ENCODE measurements at places on chromosomes 7 and 10.
A peak's percentile ranks its signal among the peaks of the same experiment; 100 is the strongest.

DNA sequence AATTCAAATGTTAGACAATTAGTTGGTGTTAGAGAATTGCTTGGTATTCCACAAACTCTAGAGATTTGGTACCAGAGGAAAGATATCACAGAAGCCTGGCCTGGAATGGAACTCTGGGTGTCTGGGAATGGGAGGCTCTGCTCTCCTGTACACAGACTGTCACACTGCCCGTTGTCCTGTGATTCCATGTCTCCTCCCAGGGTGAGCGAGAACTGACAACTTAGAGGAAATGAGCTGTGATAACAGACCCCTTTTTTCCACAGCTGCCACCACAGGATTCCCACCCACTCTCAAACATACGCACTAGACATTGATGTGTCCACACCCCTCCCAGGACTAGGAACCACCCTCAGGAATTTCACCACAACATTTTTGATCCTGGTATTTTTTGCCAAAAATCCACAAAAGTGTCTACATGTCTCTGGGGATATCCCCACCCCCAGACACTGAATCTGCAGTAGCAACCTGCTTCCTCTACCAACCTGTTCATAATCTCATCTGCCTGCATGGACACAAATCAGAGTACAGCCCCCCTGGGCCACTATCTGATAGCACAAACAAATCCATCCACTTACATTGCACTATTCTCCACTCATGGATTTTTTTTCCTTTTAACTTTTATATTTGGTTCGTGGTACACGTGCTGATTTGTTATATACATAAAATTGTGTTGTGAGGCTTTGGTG lies 4.7 kb downstream of the ZNF273 start:
- peak; percentile 52 for DNase-seq

DNA sequence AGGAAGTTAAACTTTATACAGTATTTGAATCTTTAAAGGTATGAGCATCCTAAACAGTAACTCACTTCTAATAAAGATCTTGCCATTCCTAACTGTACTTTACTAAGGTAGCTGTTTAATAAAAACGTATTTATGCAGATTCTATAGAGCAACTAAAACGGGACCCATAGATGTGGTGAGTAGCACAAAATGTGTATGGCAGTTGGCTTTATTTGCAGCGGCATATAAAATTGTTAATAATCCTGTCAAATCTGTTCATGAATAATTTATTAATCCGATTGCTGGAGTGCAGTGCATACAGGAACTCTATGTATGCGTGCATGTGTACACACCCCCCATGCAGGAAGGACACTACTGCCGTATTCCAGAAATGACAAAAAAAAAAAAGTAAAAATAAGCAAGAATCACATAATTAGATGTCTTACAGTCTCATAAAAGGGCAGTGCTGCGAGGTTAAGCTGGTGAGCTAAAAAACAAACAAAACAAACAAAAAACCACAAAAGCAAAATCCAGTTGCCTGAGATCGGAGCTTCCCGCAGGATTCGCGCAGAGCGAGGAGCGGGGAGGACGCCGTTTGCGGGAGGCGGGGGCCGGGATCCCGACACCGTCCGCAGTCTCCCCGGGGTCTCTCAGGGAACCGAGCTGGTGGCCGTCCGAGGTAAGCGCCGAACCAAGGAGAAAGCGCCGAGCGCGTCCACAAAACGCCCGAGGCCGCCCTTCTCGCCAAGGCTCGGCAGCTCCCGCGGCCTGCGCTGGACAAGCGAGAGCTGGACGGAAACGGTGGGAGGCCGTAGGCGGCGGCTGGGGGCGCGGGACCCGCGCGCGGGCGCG lies 518 bp upstream of the COMMD3 start:
- no peak for DNase-seq

GRCh38 chr7:518630-519483 lies 789 bp downstream of the PDGFA start:
- peak; percentile 48 for DNase-seq

GRCh38 chr10:49387071-49387470 lies 8.8 kb downstream of the DRGX start:
- DNase-seq: no peak

DNA sequence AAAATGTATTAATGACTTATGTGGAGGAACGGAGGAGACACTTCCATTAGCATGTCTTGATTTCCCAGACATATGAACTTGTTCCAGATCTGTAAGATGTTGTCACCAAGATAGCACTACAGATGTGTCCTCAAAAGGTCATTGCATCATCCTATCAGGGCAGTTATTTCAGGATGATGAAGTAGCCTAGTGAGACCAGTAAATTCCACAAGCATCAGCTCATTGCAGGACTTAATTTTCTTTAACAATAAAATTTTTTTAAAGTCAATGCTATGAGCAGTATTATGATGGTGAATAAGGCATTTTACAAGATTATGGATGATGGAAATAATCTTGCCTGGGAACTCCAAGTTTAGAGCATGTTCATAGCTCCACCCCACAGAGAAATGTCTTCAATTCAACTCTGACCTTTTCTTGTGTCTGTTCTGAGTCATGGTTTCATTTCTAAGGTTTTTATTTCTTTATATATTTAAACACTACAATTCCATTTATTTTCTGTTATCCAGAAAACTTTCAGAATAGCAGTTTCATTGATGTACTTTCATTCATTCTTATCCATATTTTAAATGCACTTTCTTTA lies 1203.3 kb upstream of the CELF2 start:
- DNase-seq: no peak

- peak; percentile 22 for DNase-seq
These were observed 72.7 kb upstream of the PRKG1 start for GRCh38 chr10:51001587-51001986.

DNA sequence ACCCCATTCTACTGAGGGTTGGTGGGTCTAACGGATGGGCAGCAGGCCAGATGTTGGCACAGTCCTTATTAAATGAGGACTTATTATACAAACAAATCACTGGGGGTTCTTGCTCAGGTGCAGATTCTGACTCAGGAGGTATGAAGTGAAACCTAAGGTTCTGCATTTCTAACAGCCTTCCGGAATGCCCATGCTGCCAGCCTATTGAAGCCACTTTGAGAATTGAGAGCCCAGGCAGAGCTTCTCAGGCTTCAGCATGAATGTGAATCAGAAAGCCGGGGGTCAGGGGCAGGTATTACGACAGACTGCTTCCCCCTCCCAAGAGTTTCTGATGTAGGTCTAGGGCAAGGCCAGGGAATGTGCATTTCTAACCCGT lies 34.1 kb upstream of the NPFFR1 start:
- no peak for DNase-seq

- DNase-seq: no peak
These were observed 45.0 kb upstream of the LRRTM3 start for GRCh38 chr10:66880826-66881225.

DNA sequence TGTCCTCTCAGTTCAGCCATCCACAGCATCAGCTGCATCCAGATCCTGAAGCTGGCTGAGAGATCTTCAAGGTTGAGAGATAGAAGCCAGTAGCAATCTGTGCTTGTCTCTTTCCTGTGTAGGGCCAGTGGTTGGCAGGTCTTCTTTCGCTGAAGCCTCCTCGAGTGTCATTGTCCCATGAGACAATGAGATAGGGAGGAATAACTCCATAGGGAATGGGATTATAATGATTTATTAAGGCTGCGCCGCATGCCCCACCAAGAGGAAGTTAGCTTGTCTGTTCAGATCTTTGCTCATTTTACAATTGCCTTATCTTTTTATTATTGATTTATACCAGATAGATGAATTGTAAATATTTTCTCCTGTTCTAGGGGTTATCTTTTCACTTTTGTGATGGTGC lies 61.5 kb downstream of the MCMBP start:
- DNase-seq: no peak

DNA sequence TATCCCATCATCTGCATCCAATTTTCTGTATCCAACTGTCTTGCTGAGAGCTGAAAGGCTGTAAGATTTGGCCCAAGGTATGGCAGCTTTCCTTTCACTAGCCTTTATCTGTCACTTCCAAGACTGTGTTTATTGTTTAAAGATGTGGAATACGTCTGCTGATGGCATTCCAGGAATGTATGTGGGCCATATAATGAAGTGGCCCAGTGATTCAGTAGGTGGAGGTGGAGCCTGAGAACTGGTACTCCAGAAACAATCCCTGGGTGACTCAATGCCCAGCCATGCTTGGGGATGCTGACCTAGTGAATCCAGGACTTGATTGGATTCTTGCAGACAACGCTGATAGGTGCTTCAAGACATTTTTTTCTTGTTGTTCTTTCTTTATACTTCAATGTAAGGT lies 13.5 kb downstream of the NEUROD6 start:
- no peak for DNase-seq

GRCh38 chr10:31133251-31133791 lies 101.7 kb upstream of the ZNF438 start:
- DNase-seq: no peak

DNA sequence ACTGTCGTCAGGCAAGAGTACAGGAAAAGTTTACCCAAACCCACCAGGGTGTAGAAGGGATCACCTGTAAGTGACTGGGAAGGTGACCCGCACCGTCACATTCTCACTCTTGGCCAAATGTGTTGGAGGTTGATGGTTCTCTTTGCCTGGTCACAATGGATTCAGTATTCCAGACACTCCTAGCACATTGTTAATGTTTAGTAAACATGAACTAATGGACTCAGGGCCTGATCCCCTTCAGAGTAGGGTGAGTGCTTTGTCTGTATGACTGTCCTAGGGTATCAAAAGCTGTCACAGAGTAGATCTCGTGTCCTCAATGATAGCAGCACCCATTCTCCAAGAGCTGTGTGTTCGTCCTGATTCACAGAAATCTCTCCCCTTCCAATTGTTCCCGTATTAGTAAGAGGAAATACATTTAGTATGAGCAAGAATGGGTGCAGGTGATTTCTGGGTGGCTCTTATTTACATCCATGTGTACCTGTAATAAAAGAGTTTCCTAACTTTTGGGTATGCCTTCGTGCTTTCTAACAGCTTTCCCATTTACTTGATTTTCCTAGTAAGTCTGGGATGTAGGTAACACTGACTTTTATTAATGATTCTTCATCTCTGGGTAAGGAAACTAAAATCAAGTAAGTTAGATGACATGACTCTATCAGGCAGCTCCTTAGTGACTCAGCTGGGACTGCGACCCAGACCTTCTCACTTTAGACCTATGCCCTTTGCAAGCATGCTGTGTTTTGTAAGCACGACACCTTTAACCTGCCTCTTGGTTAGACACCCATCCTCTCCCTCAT lies 4.7 kb downstream of the EEPD1 start:
- no peak for DNase-seq

GRCh38 chr10:125567529-125567928 lies 115.4 kb downstream of the TEX36 start:
- no peak for DNase-seq

- DNase-seq: peak; percentile 50
These were observed 2.1 kb downstream of the GLCCI1 start for GRCh38 chr7:7970531-7971307.

GRCh38 chr10:128812000-128812399 lies 655.0 kb upstream of the MGMT start:
- no peak for DNase-seq

DNA sequence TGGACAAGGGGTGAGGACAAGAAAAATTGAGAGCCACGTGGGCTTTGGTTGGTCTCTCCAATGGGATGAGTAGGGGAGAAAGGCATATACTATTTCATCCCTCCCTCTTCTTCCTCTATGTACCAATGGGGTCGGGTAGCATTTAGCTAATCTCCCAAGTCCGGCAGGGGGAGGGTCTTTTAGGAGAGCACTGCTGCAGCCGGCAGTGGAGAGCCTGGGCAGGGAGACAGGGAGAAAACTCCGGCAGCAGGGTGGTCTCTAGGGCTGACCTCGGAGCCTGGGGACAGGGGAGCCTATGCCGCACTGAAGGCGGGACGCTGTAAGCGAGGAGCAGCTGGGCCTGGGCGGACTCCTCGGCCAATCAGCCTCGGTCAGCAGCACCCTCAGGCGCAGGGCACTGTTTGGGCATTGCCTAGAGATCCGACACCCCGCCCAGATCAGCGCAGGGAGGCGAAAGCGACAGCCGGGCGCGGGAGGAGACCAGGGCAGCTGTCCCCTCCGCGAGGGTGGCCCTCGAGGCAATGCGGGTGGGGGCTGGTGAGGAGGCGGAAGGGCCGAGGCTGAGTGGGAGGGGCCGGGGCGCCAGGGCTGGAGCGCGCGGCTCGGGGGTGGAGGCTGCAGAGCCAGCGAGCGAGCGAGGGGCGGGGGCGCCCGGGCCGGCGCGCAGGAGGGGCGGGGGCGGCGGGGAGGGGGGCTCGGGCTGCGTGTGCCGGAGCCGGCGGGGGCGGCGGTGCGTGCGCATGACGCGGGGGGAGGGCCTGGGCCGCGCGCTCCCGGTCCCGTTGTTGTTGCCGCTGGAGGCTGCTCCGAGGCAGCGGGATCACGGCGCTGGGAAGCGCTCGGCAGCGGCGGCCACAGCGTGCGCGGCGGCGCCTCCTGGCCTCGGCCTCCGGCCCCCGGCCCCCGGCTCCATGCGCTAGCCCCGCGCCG lies at the start of gene AGAP3:
TSS of gene AGAP3 (plus strand) at position 785 of the 930 bp plus-strand sequence. CDS start 267 bp downstream, outside the sequence.
- DNase-seq: peak; percentile 89

DNA sequence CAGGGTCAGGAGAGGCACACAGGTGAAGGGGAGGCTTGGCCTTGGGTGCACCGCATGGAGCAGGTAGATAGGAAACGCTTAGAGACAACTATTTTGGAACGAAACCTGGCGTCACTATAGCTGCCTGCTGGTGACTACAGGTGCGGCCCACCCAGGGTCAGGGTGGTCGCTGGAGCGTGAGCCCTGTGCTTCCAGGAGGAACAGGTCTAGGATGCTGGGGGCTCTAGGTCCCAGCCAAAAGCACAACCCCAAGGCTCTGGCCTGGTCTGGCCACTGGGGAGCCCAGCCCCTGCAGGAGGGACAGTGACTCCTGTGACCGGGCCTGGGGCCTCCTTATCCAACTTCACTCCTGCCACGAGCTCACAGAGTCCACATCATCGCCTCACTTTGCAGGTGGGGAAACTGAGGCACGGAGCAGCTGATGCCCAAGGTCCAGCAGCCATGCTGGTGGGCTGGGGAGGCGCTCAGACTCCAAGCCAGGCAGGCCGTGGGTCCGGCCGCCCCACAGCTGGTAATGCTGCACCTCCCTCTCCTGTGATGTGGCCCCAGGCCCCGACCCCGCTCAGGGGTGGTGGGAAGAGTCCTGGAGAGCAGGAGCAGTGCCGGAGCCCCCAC lies 9.0 kb downstream of the LFNG start:
- DNase-seq: no peak

GRCh38 chr10:93596539-93596938 lies 4.5 kb downstream of the RBP4 start:
- DNase-seq: no peak

- no peak for DNase-seq
These were observed 150.0 kb upstream of the IGFBP3 start for GRCh38 chr7:46071076-46071475.

- DNase-seq: no peak
These were observed 126.5 kb upstream of the ZNF438 start for GRCh38 chr10:31158011-31158658.

GRCh38 chr7:79734181-79734580 lies 280.7 kb upstream of the MAGI2 start:
- DNase-seq: no peak

GRCh38 chr10:101492205-101492604 lies 95.9 kb downstream of the POLL start:
- no peak for DNase-seq

DNA sequence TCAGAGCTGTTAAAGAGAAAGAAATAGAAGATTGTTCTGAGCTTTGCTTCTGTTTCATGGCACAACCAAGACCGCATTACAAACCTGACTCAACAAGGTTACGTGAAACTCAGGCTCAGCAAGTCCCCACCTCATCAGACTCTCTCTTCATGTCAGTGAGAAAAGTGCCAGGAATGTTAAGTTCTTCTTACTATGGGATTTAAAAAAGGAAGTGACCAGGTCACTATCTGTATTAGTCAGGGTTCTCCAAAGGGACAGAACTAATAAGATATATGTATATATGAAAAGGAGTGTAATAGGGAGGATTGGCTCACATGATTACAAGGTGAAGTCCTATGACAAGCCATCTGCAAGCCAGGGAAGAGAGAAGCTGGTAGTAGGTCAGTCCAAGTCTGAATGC lies 25.4 kb upstream of the PAPSS2 start:
- DNase-seq: no peak

All from SK-N-DZ (cell line).